ENCODE measurements at places on chromosomes 6 and 20.

GRCh38 chr6:145289573-145289972 lies 445.7 kb downstream of the EPM2A start:
- DNase-seq, result no peak

DNA sequence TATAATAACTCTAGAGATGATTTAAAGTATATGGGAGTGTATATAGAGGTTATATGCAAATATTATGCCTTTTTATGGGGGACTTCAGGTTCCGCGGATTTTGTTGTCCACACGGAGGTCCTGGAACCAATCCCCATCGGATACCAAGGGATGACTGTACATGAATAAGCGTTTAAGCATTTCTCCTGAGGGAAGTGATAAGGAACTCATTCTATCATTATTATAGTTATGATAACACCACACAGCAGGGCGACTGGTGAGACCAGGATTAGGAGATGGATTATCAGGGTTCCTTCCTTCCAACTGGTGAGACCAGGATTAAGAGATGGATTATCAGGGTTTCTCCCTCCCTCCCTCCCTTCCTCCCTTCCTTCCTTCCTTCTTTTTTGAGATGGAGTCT lies 6.6 kb downstream of the ECI2 start:
- no peak for DNase-seq

- DNase-seq, result peak; percentile 97
Observed at GRCh38 chr6:36666826-36667591, 11.5 kb upstream of the CDKN1A start.

DNA sequence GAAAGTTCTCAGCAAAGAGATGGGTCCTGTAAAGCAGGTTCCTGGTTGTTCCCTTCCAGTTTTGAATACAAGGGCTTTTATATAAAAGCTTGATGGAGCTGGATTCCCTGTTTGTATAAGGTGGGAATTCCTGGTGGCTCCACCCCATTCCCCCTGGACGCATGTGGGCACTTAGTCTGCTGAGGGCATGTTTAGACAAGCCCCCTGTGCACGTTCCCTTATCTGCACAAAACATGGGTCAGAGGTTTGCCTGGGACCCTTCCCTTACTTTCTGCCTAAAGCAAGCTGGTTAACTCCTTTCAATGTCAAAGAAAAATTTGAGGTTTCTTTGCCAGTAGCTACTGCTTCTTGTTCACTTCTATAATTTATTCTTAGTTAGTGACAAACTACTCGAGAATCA lies 181.1 kb downstream of the BCKDHB start:
- no peak for DNase-seq

- DNase-seq, result no peak
Observed at GRCh38 chr6:34513646-34514045, 42.5 kb downstream of the SPDEF start.

GRCh38 chr6:73854998-73855718 lies 159.2 kb downstream of the CD109 start:
- DNase-seq, result peak; percentile 77

- DNase-seq, result no peak
Observed at GRCh38 chr6:19921786-19922185, 84.6 kb downstream of the ID4 start.

DNA sequence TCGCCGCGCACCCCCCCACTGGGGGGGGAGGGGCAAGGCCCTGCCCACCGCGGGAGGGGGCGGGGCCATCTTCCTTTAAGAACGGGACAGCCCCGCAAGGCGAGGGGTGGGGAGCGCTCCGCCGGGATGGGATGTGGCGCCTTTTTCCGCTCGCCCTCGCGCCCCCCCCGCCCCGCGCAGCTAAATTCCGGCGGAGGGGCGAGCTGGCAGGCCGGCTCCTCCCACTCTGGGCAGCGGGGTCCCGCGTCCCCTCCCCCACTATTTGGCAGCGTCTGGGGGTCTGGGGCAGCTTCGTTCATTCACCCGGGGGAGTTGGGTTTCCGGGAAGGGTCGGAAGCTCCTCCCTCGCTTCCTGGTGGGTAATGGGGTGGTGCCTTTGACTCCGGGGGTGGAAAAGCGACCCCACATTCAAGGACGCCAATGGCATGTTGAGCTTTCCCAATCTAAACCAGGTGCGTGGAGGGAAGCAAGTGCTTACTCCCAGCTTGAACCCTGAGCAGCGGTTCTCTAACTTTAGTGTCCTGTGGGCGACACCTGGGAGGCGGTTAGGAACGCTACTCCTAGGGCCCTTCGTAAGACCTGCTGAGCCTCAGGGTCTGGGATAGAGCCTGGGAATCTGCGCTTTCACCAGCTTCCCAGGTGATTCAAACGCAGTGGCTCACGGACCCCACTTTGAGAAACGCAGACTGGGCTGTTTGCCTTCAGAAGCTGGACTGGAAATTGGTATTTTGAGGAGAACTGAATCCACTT lies 927 bp downstream of the ASXL1 start:
- DNase-seq, result peak; percentile 88

DNA sequence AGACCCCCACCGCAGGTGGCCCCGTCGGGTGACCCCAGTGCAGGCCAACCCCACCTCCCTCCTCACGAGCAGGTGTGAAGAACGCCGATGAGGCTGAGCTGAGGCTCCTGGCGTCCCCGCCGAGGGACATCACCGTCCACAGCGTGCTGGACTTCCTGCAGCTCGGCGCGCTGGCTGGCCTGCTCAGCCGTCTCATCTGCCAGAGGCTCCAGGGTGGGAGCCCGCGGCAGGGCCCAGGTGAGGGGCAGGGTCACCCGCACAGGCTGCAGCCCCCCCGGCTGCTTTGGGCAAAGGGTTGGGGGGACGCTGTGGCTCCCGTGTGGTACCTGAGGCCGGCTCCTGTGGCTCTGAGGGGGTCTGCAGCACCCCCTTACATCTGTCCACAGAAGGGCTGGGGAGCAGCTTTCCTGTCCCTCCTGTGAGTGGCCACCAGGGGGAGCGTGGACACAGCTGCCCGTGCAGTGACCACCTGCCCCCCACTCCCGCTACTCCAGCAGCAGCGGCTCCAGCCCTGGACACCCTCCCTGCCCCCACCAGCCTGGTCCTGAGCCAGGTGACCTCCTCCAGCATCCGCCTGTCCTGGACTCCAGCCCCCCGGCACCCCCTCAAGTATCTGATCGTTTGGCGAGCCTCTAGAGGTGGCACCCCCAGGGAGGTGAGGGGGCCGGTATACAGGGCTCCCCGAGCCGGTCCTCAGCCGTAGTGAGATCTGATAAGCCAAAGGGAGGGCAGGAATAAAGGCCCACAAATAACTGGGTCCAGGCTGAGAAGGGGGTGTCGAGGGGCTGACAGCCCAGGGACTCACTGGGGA lies 16.5 kb downstream of the COL20A1 start:
- DNase-seq, result peak; percentile 63

GRCh38 chr6:130075879-130076460 lies 57.6 kb downstream of the L3MBTL3 start:
- DNase-seq, result peak; percentile 49

GRCh38 chr20:23125159-23125558 lies 39.0 kb upstream of the CD93 start:
- no peak for DNase-seq

DNA sequence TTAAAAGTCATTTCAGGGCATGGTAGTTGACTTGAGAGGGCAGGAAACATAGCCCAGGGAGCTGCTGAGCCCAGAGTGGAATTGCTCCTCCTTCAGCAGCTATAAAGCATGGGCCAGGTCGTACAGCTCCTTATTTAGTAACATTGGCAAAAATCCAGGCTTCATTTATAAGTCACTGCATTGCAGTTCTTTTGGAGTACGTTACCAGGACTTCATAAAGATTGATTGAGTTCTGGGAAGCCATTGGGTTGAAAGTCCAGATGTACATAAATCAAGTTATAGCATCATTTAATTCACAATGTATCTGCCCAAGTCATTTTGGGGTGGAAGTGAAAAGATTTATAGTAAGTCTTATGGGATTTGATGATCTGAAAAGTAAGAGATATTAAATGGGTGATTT lies 53.0 kb upstream of the ANKEF1 start:
- no peak for DNase-seq

DNA sequence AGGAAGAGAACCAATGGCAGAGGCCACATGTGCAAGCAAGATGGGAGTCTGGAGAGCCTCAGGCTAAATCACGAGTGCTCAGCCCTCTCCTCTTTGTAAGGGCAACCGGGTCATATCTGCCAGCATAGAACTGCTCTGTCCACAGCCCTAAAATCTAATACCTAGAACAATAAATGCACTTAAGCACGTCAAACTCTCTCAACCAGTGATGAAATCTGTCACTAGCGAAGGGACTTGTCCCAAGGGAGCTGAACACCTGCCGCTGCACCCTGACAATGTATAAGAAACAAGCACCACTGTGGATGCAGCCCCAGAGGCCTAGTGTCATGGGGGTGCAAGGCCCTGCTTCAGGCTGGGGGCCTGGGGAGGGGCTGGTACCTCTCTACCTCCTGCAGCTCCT lies 82.5 kb downstream of the PRL start:
- DNase-seq, result no peak

- DNase-seq, result no peak
Observed at GRCh38 chr6:50826037-50826761, 7.5 kb downstream of the TFAP2B start.

GRCh38 chr6:136920671-136921380 lies 1.3 kb upstream of the SLC35D3 start:
- peak; percentile 40 for DNase-seq
